Effector CD4-positive, alpha-beta T cell (primary cell): ENCODE measurements at places on chromosomes 16 and 17.

- no peak for DNase-seq
Observed at GRCh38 chr17:82807562-82807961, 32.3 kb downstream of the ZNF750 start.

DNA sequence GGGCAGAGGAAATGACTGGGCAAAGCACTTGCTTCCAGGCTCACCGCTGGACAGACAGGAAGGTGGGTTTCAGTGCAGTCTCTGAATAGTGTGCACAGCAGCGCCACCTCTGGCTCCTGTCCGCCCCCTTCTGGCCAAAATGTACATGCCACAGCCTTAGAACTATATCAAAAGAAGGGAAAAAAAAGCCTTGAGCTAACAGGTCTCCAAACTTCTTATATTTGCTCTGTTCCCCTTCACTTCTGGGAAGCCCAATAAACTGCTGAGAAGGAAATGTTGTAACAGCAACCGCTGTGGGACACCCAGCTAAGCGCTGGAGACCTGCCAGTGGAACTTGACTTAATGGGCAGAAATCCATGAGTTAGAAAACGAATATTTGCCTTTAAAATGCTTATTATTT is 17.5 kb downstream of the COG7 start:
- peak; percentile 46 for DNase-seq

DNA sequence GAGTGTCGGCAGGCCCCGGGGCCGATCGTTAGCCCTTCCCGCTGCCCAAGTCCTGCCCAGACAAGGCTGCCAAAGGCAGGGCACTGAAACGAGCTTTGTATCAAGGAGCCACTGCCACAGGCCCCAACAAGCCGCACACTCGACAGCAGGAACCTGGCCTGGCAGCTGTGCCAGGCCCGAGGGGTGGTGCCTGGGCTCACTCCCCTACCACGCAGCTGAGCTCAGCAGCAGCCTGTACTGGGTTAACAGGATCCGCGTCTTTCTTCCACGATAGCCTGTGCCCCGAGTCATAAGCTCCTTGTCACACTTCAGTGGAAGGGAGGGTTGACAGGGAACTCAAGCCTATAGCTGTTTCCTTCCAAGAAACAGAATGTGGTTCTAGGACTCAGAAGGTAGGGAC is 87.9 kb downstream of the ABR start:
- no peak for DNase-seq

GRCh38 chr16:27450196-27450549 is 48.2 kb downstream of the IL21R start:
- no peak for DNase-seq

DNA sequence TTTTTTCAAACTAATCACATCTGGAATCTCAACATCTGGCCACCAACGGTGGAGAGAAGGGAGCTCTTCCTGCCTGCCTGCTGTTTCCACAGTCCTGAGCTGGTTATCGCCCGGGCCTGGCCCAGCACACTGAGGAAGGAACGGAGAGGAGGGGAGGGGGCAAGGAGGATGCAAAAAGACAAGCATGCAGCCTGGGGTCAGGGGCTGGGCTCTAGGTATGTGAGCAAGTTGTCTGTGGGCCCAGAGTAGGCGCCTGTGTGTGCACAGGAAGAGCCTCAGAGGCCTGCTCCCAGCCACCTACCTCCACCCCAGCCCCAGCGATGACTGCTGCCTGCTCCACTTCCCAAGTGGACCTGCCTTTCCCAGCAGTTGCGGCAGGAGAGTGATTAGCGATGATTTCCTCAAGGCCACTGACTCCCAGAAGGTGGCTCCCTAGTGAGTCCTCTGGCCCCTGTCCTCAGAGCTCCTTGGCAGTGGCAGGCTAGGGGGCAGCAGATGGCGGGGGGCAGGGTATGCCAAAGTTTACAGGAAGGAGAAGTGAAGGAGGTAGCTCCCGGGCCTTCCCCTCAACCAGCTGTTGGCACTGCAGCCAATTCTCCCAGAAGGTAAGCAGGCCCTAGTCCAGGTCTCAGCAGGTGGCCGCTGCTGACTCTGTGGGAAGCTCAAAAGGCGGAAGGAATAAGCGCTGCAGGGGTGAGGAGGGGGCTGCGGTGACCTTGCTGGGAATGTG is 27.0 kb upstream of the RASD1 start:
- DNase-seq: no peak

DNA sequence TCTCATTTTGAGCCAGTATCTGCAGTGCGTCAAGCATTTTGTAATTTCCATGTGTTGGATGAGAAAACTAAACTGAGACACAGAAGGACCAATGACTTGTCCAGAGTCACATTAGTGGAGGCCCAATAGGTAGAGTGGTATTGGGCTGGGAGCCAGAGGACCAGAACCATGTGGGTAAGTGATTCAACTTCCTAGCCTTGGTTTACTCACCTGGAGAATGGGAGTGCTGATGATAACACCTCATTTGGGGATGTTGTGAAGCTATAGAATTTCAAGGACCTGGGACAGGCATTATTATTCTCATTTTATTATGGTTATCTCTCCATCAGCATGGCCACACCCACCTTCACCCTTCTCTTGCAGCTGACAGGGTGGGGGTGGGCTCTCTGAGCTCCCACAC is 8.1 kb downstream of the CPNE2 start:
- no peak for DNase-seq

- DNase-seq: no peak
Observed at GRCh38 chr16:65418435-65418834, 296.6 kb upstream of the CDH11 start.

- no peak for DNase-seq
Observed at GRCh38 chr17:74646231-74646630, 22.7 kb upstream of the CD300E start.

- no peak for DNase-seq
Observed at GRCh38 chr17:2598166-2598565, 4.7 kb downstream of the PAFAH1B1 start.

DNA sequence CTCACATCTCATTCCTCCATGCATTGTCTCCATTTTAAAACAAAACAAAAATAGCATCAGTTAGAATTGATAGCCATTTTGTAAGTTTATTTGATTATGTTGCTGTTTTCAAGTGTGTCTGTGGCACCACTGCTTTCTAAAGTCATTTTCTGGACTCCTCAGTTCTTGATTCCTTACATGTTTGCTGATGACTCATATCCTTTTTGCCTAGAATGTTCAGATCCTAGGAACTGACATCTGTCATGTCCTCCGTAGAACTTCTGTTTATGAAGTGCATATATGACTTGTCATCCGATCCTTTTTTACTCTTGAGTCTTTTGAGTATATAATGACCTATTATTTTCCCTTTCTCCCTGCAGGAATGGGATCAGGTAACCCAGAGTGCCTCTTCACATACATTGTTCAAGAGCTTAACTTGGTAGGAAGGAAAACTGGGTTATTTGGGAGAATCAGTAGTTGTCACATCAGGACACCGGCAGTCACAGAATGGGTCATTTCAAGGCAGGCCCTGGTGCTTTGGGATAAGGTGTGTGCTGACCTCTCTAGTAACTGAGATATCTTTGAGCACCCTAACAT is 69.2 kb downstream of the MAP2K4 start:
- no peak for DNase-seq

GRCh38 chr17:17612085-17613022 is 20.8 kb upstream of the PEMT start:
- no peak for DNase-seq

- no peak for DNase-seq
Observed at GRCh38 chr16:67040166-67040565, 11.2 kb downstream of the CBFB start.

DNA sequence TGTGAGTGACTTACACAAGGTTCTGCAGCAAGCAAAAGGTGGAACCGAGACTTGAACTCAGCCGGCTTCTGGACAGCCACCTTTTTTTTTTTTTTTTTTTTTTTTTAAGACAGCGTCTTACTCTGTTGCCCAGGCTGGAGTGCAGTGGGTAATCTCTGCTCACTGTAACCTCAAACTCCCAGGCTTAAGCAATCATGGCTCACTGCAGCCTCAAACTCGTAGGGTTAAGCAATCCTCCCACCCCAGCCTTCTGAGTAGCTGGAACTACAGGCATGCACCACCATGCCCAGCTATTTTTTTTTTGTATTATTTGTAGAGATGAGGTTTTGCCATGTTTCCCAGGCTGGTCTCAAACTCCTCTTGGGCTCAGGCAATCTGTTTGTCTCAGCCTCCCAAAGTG is 55.2 kb upstream of the GOT2 start:
- no peak for DNase-seq

DNA sequence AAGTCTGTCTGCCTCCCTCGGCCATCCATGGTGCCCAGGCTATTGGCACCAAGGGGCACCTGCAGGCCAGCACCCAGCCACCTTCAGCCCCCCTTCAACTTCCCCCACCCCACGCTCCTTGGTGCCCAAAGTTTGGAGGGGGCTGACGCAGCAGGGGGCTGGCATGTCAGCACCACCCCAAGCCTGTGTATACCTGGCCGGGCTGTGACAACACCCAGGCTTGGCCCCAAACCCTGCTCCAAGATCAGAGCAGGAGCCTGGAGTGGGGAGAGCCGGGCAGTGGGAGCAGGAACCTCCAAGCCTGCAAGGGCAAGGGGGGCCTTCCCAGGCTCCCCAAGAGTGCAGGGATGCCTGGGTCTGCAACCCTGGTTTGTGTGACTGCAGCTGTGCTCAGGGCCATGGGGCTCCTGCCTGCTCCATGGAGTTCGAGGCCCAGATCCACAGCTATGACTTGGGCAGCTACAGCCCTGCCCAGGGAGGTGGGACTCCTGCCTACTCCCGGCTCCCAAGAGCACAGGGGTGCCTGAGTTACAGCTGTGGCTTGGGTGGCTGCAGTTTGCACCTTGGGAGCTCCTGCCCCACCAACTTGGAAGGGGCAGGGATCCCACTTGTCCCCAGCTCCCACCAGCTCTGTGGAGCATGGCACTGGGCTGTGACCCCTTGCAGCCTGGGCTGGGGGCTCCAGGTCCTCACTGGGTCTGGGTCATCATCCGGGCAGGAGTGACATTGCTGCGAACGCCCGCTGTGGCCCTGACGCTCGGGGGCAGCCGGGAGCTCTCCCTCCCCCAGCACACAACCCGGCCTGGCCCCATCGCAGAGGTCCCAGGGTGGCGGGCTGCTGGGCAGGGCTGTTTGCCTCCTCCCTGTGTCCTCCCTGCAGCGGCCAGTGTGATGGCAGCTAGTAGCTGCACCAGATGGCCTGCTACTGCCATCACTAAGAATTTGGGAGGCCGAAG is 175.5 kb upstream of the SDK2 start:
- no peak for DNase-seq

DNA sequence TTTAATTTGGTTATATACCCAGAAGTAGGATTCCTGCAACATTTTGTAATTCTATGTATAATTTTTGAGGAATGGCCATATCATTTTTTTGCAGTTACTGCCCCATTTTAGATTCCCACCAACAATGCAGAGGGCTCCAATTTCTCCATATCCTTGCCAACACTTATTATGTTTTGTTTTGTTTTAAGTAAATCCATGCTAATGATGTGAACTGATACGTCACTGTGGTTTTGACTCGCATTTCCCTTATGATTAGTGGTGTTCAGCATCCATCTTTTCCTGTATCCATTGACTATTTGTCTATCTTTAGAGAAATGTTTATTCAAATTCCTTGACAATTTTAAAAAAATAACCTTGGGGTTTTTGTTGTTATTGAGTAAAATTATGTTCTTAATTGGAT is 826.4 kb downstream of the CDH11 start:
- DNase-seq: no peak

- no peak for DNase-seq
Observed at GRCh38 chr17:60039847-60040442, 38.8 kb downstream of the HEATR6 start.

- DNase-seq: no peak
Observed at GRCh38 chr17:161481-161880, 20.0 kb downstream of the DOC2B start.

DNA sequence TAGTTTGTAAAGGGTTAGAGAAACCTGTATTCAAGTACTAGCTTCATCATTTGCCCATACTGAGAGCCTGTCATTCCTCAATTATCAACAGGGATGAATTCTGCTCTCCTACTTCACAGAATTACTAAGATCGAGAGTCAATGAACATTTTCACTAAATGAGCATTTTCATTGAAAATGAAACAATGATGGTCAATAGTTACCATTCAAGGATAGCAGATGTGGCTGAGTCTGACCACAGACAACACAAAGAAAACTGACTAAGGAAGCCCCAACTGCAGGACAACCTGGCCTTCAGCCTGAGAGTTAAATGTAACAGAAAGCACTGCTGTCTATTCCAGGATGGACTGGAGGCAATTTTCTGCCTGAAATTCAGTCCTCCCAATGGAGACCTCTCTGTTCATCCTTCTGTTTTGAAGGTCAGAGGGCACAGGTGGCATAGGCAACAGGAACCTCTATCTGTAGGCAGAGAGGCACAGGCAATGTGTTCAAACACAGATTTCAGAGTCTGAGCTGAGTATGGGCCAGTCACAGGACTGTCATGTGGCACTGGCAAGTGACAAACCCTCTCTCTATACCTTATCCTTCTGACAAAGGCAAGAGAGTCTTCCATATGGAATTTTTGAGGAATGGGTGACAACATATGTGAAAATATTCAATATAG is 19.5 kb downstream of the TRAF4 start:
- no peak for DNase-seq

DNA sequence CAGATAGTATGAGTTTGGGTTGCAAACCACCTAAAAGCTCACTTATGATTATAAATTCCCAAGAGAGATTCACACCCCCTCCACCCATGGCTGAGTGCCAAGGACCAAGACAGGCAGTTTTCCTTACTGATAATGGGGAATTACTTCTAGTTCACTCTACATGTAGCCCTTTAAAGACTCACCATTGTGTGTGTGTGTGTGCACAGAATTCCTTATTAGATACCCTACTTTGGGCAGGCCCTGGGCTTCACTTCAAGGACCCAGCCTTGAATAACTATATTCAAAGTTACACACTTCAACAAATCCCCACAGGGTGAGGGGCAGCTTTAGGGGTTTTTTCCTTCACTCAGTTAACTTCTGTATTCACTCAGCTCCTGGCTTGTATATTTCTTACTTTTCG is 143.5 kb downstream of the MYO1D start:
- no peak for DNase-seq

GRCh38 chr17:41498276-41498675 is 7.1 kb downstream of the KRT13 start:
- no peak for DNase-seq

DNA sequence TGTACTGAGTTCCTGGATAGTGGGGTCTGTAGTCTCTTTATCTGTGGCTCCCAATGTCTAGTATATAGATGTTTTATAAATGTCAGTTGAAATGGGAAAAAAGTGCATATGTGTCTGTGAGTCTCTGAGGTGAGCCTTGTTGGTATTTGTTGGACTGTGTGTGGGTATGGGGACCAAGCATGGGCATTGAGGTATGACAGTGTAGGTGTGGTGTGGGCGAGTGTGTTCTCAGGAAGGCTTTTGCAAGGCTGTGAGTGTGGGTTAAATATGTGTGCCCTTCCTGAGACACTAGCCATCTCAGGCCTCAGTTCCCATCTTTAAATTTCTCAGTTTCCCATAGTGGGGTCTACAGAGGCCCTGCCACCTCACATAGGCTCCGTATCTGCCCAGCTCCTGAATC is 440.2 kb upstream of the CCL2 start:
- DNase-seq: no peak

DNA sequence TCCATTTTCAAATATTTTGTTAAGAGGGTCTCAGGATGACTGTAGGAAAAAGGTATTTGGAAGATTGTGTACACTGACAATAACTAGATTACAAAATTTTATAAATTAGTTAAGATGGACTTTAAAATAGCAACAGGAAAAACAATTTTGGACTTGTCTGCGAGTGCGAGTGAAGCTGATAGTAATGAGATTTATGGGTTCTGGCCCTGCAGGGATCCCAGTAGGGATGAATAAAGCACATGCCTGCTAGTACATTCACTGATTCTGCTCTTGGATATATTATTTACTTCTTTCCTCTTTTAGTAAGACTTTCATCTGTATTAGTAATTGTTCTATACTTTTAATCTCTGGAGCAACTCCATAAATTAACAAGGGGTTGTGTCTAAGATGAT is 28.2 kb downstream of the PRKCA start:
- no peak for DNase-seq

GRCh38 chr17:37833237-37833859 is 88.5 kb upstream of the HNF1B start:
- no peak for DNase-seq
